ENCODE measurements at places on chromosomes 6 and 20.

- DNase-seq: no peak
Measured at GRCh38 chr6:158030380-158031300, 49.0 kb downstream of the SYNJ2 start.

- no peak for DNase-seq
Measured at GRCh38 chr6:124599656-124600055, 362.6 kb upstream of the RNF217 start.

GRCh38 chr20:13765868-13766416 lies 18.8 kb downstream of the ESF1 start:
- DNase-seq: no peak

DNA sequence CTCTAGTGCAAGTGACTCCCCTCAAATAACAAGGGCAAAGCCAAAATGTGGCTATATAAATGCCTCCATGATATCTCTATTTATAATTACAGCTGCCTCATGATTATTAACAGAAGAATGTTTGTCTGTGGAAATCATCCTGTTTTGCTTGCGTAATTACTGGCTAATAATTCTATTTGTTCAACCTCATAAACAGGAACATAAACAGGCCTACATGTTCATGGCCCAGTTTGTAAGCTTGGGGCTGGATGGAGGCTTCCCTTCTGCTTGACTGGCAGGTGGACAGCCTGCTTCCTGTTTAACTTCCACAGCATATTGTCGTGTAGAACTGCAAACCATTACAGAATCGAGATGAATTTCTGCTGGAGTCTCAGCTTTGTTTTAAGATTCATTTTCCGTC lies 766.0 kb upstream of the MAP3K7 start:
- DNase-seq: no peak

DNA sequence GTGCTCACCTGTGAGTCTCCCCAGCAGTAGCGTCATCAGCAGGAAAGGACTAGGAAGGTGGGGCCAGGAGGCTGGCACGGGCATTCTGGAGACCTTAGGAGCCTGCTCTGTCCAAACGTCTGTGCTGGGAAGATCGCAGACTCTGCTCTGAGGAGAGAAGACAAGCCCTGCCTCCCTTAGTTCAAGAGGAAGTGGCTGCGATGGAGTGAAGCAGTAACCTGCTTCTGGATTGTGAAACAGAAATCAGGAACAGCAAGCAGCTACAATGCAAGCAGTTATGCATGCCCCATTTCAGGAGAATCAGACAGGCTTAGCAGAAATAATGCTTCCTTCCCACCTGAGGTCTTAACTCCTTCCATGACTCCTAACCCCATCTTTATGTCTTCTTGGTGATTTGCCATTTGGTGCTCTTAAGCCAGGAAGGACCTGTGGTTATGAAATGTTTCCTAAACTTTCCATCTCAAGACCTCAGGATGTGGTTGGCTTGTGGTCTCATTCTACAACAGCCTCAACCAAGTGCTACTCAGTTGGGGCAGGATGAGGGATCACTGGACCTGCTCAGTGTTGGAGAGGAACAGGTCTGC lies at the start of gene SIRPB1:
Gene SIRPB1 (minus strand): TSS at position 149 of the 584 bp plus-strand sequence. CDS start 65 bp downstream, at position 84.
- no peak for DNase-seq

GRCh38 chr20:25378884-25379733 lies 11.5 kb downstream of the ABHD12 start:
- DNase-seq: no peak
